Midbrain (tissue), 1 donor: ENCODE measurements at places on chromosomes 16 and 17.

DNA sequence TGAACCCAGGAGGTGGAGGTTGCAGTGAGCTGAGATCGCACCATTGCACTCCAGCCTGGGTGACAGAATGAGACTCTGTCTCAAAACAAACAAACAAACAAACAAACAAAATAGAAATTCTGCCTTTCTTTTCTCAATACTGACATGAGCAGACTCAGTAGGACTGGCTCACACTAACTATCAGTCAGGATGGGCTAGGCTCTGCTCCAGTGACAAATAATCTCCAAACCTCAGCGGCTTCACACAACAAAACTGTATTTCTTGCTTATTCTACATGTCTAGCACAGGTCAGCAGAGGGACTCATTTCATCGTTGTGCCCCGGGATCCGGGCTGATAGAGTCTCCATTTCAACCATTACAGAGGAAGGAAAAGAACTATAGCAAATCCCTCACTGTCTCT, 26.5 kb upstream of the N4BP1 start:
- DNase-seq, result no peak

- DNase-seq, result no peak
Observed at GRCh38 chr16:25018972-25019617, 3.9 kb upstream of the ARHGAP17 start.

GRCh38 chr16:4109250-4109736, 6.9 kb downstream of the ADCY9 start:
- DNase-seq, result no peak

GRCh38 chr17:62675260-62675659, 47.8 kb downstream of the MRC2 start:
- peak; percentile 63 for DNase-seq

DNA sequence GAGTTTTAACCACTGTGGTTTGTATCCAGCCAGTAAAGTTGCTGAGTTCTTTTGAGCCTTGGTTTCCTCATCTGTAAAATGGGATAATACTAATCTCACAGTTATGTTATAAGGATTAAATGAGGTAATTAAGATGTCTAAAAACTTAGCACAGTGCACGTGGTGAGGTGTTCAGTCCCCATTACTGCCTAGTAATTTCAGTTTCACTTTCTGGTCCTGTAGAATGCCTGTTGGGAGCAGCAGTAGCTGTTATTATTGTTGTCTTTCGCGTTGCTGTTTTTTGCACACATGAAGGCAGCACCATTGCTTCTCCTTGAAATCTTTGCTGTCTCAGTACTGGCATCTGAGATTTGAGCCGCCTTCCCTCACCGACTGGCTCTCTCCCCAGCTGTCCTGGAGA, 182.4 kb downstream of the DNAH9 start:
- no peak for DNase-seq

GRCh38 chr16:1520461-1520860, 13.0 kb upstream of the TMEM204 start:
- no peak for DNase-seq

- DNase-seq, result no peak
Observed at GRCh38 chr16:4206680-4207079, 35.2 kb downstream of the SRL start.

DNA sequence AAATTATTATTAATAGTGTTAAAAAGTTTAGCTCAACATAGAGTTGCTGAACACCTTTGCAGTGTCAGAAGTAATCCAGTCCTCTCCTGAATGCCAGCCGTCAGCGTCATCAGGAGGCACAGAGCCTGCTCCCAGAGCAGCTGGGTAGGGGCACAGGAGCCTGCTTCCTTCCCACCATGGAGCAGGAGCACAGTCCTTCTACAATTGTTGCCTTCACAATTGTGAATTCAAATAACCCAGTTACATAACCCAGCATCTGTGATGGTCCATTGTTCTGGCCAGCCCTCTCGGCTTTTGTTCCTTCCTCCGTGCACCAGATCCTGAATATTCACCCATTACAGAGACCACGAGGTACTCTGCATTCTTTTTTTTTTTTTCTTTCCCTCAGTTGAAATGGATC, 393.9 kb upstream of the MAF start:
- peak; percentile 81 for DNase-seq
